ENCODE measurements at places on chromosomes 7 and 10. TPM values are rescaled to one million over a fixed set of nuclear protein-coding genes. Genes with fewer than 3 reads are reported as not detected.

The CYP2C19 gene
- not detected for total RNA-seq

The MYH16 gene
- total RNA-seq = not detected

The POLR2J2 gene
- 13.6 TPM for total RNA-seq

The CAV2 gene
- 36.4 TPM for total RNA-seq

The TMEM196 gene
- total RNA-seq = not detected
